ENCODE measurements at places on chromosomes 3 and 15. TPM values are rescaled to one million over a fixed set of nuclear protein-coding genes. Genes with fewer than 3 reads are reported as not detected.

GRCh38 chr15:71386448-71387236 lies 271.4 kb downstream of the THSD4 start:
- DNase-seq, result no peak

GRCh38 chr15:89855948-89856347 lies 37.8 kb downstream of the AP3S2 start:
- DNase-seq, result no peak

GRCh38 chr3:197547306-197548011 lies 8.3 kb downstream of the BDH1 start:
- DNase-seq, result peak; percentile 70

GRCh38 chr15:71106802-71107500 lies 8.3 kb upstream of the THSD4 start:
- no peak for DNase-seq

DNA sequence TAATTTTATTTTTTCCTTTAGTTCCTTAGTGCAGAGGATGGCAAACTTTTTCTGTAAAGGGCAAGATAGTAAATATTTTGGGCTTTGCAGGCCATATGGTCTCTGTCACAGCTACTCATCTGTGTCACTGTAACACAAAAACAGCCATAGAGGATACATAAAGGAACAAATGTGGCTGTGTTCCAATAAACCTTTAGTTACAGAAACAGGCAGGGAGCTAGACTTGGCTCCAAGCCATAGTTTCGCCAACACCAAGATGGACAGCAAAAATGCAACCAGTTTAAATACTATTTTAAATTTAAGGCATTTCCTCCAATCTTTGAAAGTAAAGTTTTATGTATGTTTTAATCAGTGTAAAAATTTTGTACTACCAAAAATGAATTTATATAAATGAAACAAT lies 753.4 kb downstream of the FHIT start:
- no peak for DNase-seq

- DNase-seq, result no peak
These were observed 32.3 kb upstream of the PTX3 start for GRCh38 chr3:157404381-157404780.

DNA sequence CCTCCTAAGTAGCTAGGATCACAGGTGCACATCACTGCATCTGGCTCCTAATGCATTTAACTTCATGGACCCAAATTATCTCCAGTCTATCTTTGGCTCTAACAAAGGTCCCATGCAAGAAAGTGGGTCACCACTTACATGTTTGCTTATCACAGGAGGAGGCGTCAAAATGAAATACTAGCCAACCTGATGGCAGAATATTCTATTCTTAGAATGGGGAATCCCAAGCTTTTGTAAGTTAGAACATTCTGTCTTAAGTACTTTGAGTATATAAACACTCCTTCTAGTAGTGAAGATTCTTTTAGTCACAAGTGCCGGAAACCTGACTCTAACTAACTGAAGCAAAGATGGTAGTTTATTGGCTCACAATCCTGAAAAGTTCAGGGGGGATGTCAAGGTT lies 72.0 kb upstream of the ADAMTS9 start:
- DNase-seq, result no peak

DNA sequence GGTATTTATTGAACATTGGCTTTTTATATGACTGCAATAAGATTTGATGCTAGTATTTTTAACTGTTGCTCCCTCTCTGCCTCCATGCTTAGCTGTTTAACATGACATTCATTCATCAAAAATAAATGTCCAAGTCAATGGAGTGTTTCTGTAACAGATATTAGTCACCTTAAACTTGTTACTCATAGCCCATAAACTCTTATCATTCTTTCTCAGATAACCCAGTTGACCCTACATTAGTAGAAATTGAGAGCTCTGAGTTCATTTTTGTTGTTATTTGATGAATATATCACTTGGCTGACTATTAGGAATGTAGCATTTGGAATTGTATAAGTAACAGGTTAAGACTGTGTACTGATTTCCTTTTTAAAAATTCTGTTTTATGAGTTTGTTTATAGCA lies 201.1 kb downstream of the UBE2E2 start:
- DNase-seq, result no peak

DNA sequence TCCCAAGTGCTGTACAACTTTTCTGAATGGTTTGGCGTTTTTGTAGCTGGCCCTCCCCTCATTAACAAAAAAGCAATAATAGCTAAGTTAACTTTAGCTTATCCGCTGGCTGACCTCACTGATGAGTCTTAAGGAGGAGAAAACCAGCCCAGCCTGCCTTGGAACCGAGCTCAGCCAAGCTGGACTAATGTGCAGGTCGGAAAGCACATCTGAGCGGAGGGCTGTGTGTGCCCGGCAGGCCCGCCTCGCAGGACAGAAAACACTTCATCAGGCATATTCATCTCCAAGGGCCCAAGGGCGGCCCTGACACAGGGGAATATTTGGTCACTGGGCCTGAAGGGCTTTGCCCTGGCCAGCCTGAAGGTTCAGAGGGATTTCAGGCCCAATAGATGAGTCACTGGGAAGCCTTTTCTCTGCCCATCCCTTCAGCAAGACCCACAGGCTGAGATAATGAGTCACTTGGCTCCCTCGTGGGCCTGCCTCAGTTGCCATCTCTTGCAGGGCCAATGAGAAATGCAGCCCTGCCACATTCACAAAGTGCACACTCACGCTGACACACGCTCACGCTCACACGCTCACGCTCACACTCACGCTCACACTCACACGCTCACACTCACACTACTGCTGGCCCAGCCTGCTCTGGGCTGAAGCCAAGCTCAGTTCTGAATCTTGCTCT lies 75.1 kb downstream of the SLC12A8 start:
- no peak for DNase-seq

- DNase-seq, result no peak
These were observed 196.1 kb downstream of the UBE2E2 start for GRCh38 chr3:23399221-23399620.

GRCh38 chr15:64548235-64548634 lies 87.9 kb downstream of the ZNF609 start:
- no peak for DNase-seq

DNA sequence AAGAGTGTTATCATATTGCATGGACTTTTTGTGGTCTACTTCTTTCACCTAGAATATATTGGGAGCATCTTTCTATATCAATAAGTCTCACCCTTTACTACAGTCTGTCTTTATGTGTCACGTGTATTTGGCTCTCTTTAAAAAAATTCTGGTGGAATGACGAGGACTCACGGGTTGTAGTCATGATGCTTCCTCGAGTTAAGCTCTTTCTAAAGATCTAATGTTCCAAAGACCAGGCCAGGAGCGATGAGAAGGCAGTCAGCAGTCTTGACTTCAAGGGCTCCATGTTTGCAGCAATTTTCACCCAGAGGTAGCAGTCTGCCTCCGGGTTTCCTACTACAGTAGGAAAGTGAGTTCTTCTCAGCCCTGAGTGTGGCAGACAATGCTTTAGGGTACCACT lies 88.9 kb downstream of the FRMD4B start:
- DNase-seq, result no peak

- DNase-seq, result peak; percentile 42
These were observed 330.9 kb downstream of the SHQ1 start for GRCh38 chr3:72517336-72517735.

- DNase-seq, result no peak
These were observed 740.5 kb downstream of the EPHA3 start for GRCh38 chr3:89847955-89848354.

- no peak for DNase-seq
These were observed 19.8 kb upstream of the CELF6 start for GRCh38 chr15:72339777-72340177.

DNA sequence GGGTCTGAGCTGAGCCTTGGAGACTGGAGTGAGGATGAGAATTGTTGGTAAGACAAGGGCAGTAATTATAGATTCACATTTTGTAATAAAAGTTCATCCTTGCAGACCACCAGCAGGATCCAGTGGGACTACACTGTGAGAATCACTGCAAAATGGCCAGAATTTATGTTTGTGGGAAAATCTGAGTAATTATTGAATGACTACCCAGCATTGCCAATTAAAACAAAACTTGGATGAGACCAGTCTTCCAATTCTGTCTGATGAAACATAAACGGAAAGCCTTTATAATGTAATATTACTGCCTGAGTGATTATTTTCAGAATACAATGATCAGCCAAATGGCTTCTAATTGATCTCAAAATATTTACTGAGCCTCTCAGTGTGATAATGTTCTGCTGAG lies 323.3 kb upstream of the C2CD4B start:
- no peak for DNase-seq

DNA sequence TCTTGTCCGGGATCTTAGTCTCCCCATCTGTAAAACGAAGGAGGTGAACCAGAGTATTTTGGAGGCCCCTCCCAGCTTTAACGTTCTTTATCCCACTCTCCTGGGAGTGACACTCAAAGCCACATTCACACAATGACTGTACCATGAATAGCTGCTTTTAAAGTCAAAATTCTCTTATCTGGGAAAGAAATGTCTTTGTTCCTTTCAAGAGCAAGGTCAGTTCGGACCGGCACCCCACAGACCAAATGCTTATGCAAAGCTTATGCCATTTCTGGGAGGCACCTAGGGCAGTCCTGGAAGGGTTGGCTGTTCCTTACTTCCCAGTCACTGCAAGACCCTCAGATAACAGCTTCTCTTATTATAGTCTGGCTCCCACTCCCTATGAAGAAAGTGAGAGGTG lies 53.5 kb upstream of the WNT5A start:
- DNase-seq, result no peak

DNA sequence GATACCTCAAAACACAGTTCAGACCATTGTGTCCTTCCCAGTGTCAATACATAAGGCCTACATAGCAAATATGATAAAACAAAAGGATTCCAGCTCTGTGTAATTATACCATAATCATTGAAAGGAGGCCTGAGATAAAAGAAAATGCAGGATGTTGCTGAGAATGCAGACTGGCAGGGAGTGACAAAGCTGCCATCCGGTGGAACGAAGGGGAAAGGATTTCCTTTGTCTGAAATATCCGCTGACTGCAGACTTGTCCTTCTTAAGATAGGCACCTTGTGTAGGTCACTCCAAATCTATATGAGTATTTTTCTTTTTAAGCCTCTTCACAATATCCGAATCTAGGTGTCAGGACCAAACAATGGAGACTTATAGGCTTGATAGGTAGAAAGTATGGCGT lies 108.0 kb downstream of the KCNH8 start:
- no peak for DNase-seq

DNA sequence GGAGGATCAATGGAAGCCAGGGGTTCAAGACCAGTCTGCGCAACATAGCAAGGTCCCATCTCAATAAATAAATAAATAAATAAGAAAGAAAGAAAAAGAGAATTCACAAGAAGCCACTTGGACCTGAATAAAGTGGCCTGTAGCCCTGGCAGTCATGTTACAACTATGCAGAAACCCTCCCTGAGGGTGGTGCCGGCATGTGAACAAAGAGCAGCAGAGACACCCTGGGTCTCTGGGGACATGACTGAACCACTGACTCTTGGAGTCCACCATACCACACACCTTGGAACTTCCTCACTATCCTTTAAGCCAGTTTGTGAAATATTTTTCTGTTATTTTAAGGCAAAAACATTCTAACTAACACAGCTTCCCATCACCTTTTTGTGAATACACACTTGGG lies 93.0 kb downstream of the MEIS2 start:
- no peak for DNase-seq

The MKRN3 gene
- not detected for total RNA-seq

GRCh38 chr3:52891164-52891563 lies 6.2 kb downstream of the STIMATE start:
- DNase-seq, result no peak

The SLC22A13 gene
- total RNA-seq, result 0.84 TPM

GRCh38 chr15:60673918-60674558 lies 195.1 kb upstream of the ICE2 start:
- DNase-seq, result peak; percentile 49

The CLRN1 gene
- not detected for total RNA-seq

- DNase-seq, result peak; percentile 43
These were observed 62.9 kb downstream of the FNDC3B start for GRCh38 chr3:172102123-172102882.

GRCh38 chr3:196081002-196081833 lies 672 bp downstream of the TFRC start:
- DNase-seq, result peak; percentile 74

The FGF12 gene
- 3.3 TPM for total RNA-seq

DNA sequence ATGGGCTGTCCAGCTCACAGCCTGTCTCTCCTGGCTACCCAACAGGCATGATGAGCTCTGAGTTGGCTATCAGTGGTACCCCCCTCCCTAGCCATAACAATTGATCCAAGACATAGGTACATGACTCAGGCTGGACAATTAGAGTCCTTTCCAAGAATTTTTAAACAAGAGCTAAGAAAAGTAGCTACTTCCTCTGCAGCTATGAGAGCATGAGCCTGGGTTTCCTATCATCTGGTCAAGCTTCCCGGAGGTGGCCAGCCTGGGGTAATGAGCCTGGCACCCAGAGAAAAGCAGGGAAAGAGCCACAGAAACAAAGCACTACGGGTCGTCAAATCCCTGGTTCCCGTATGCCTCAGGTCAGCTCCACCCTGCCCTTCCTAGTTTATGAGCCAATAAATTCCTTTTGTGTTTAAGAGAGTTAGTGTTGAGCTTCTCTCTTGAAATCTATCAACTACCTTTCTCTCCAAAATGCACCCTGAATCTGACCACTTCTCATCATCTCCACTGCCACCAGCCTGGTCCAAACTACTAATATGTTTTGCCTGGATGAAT lies 2.3 kb upstream of the SLC51B start:
- DNase-seq, result no peak

DNA sequence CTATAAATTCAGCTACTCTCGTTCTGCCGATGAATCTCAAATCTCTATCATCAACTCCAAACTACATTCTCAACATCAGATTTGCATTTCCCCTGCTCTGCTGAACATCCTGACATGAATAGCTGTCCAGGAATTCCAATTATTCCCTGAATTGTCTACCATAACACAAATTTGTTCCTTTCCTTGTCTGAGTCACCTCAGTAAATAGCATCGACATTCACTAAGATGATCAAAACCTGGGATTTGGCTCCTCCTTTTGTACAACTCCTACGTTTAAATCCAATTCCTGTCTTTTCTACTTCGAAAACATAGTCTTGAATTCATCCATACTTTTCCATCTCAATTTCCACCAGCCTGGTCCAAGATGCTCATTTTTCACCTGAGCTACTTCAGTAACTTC lies 107.0 kb downstream of the GREM1 start:
- no peak for DNase-seq

The LARP6 gene
- total RNA-seq, result 0.55 TPM

The NAALADL2 gene
- 18.4 TPM for total RNA-seq

DNA sequence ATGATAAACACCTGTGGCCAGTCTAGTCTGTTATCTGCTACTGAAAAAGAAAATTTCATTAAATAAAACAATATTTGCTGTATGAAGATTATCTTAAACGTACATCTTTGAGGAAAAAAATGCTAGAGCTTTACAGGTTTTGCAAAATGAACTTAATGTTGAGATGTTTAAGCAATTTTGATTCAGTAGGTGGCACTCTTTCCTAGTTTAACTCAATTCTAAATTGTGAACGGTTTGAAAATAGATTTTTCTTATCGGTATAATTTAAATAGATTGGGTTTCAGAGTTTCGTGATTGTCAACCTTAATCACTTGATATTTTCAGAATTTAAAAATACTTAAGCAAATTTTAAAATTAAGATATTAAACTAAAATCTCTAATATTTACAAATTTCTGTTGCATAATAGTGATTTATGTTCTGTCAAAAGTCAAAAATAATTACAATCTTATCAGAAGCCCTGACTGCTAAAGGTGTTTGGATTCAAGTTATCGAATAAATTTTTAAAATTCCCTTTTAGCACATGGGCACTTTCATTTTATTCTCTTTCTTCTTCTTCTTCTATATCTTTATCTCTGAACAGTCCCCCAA lies 7.0 kb upstream of the RNF111 start:
- no peak for DNase-seq
